ENCODE measurements at places on chromosomes 7 and 10. TPM values are rescaled to one million over a fixed set of nuclear protein-coding genes. Genes with fewer than 3 reads are reported as not detected.

The SFTPA1 gene
- polyA plus RNA-seq = not detected

The CALHM3 gene
- not detected for polyA plus RNA-seq

The HOXA1 gene
- 0.07 TPM for polyA plus RNA-seq

The ACHE gene
- 42.7 TPM for polyA plus RNA-seq

The DDC gene
- polyA plus RNA-seq = not detected

The HOXA6 gene
- polyA plus RNA-seq = not detected

The KLF14 gene
- not detected for polyA plus RNA-seq

The CCL24 gene
- polyA plus RNA-seq = not detected

The BTBD16 gene
- 0.16 TPM for polyA plus RNA-seq

The ACSL5 gene
- 0.31 TPM for polyA plus RNA-seq

The PRRT4 gene
- polyA plus RNA-seq = 13.2 TPM

The RNF32 gene
- 0.96 TPM for polyA plus RNA-seq

The GALNT11 gene
- 49.4 TPM for polyA plus RNA-seq

The MNX1 gene
- polyA plus RNA-seq = 0.31 TPM

The LLCFC1 gene
- polyA plus RNA-seq = 0.47 TPM

The PON1 gene
- 0.51 TPM for polyA plus RNA-seq

The INHBA gene
- 8.2 TPM for polyA plus RNA-seq

The C1GALT1 gene
- polyA plus RNA-seq = 28.6 TPM

The OR2A1 gene
- polyA plus RNA-seq = not detected

The ZP3 gene
- not detected for polyA plus RNA-seq

The KCNIP2 gene
- 47.5 TPM for polyA plus RNA-seq

The TRUB1 gene
- polyA plus RNA-seq = 8.4 TPM

The C10orf62 gene
- polyA plus RNA-seq = not detected

The ELFN1 gene
- 13.4 TPM for polyA plus RNA-seq

The GHRHR gene
- polyA plus RNA-seq = not detected

The FLNC gene
- polyA plus RNA-seq = 194 TPM

The APBB1IP gene
- polyA plus RNA-seq = not detected

The SNCG gene
- polyA plus RNA-seq = 12.9 TPM

The PSAP gene
- polyA plus RNA-seq = 844 TPM

The LRRN3 gene
- 84.6 TPM for polyA plus RNA-seq

The MAGI2 gene
- polyA plus RNA-seq = 16.8 TPM

The GHITM gene
- polyA plus RNA-seq = 298 TPM

The SPDYE18 gene
- polyA plus RNA-seq = 0.40 TPM

The NPTX2 gene
- 0.10 TPM for polyA plus RNA-seq

The DPYSL4 gene
- 12.5 TPM for polyA plus RNA-seq

The FAM25C gene
- polyA plus RNA-seq = not detected

The SRRM3 gene
- polyA plus RNA-seq = 1.3 TPM

The SLC4A2 gene
- polyA plus RNA-seq = 118 TPM

The PTF1A gene
- polyA plus RNA-seq = not detected

The TWIST1 gene
- polyA plus RNA-seq = 21.9 TPM

The LIPM gene
- not detected for polyA plus RNA-seq

The ANKRD30A gene
- polyA plus RNA-seq = not detected

The ARMC3 gene
- not detected for polyA plus RNA-seq

The CRTAC1 gene
- polyA plus RNA-seq = 0.96 TPM

The DNAH11 gene
- 0.55 TPM for polyA plus RNA-seq

The ATRNL1 gene
- 5.4 TPM for polyA plus RNA-seq

The TCTN3 gene
- 45.6 TPM for polyA plus RNA-seq

The CALCR gene
- polyA plus RNA-seq = not detected

The GPR146 gene
- polyA plus RNA-seq = 4.4 TPM

The PCLO gene
- 0.34 TPM for polyA plus RNA-seq

The THAP5 gene
- polyA plus RNA-seq = 19.9 TPM

The CHRM2 gene
- polyA plus RNA-seq = 37.5 TPM

The ZNF853 gene
- polyA plus RNA-seq = 20.8 TPM

The C10orf53 gene
- polyA plus RNA-seq = not detected

The HOXA10 gene
- polyA plus RNA-seq = not detected

The SDK1 gene
- polyA plus RNA-seq = 6.9 TPM

The ASB15 gene
- polyA plus RNA-seq = not detected

The AMZ1 gene
- polyA plus RNA-seq = 1.6 TPM

The TMEM229A gene
- 0.66 TPM for polyA plus RNA-seq
